ENCODE measurements at places on chromosomes 13 and 19.
A peak's percentile ranks its signal among the peaks of the same experiment; 100 is the strongest.

- no peak for DNase-seq
These were observed 48.6 kb upstream of the ARHGEF7 start for GRCh38 chr13:111066544-111066943.

GRCh38 chr13:49533591-49534269, 38.0 kb downstream of the PHF11 start:
- DNase-seq: no peak

DNA sequence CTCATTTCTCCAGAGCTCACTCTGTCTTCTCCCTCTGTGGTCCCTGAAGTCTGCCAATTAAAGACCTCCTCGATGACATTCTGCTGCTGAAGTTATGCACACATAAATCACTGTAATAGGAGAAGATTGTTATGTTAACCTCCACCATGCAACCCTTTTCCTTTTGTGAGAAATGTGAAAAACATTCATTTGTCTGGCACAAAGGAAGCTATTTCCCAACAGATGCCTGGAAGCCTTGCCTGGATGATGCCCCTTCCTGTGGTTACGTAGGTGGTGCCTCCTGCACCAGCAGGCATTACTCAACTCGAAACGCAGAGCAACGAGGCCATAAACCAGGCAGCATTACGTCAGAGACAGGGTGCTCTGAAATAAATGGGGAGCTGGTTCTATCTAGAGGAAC, 327.4 kb upstream of the ZNF507 start:
- DNase-seq: no peak

DNA sequence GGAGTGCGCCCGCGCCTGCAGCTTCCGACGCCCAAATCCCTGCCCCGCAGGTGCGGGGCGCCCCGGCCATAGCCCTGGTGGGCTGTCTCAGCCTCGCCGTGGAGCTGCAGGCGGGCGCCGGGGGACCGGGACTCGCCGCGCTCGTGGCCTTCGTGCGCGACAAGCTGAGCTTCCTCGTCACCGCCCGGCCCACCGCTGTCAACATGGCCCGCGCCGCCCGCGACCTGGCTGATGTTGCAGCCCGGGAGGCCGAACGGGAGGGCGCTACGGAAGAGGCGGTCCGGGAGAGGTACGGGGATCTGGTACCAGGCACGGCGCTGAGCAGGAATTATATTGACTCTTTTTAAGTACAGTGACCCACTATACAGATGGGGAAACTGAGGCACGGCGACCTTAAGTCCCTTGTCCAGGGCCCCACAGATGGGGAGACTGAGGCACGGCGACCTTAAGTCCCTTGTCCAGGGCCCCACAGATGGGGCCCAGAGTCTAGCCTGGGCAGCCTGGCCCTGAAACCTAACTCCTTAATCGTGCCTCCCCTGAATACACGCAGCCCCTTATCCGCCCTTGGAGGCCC, 586 bp downstream of the MRI1 start:
- no peak for DNase-seq

GRCh38 chr19:13981467-13981866, 24.7 kb downstream of the RFX1 start:
- no peak for DNase-seq

- no peak for DNase-seq
These were observed at the start of gene KCTD15 for GRCh38 chr19:33796164-33796875. KCTD15 (plus strand) TSS chr19:33796870; CDS start chr19:33800455, 3,585 bp downstream.

DNA sequence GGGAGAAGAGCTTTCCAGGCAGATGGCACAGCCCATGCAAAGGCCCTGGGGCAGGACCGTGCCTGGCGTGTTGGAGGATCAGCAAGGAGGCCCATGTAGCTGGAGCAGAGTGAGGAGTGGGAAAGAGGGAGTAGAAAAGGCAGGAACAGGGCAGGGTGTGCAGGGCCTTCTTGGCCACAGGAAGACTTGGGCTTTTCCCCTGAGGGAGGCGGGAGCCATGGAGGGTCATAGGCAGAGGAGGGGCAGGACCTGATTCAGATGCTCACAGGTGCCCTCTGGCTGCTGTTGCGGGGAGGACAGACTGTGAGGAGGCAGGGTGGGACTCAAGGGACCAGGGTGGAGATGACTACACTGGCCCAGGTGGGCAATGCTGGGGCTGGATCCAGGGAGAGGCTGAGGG, 13.8 kb upstream of the PTPRS start:
- no peak for DNase-seq

DNA sequence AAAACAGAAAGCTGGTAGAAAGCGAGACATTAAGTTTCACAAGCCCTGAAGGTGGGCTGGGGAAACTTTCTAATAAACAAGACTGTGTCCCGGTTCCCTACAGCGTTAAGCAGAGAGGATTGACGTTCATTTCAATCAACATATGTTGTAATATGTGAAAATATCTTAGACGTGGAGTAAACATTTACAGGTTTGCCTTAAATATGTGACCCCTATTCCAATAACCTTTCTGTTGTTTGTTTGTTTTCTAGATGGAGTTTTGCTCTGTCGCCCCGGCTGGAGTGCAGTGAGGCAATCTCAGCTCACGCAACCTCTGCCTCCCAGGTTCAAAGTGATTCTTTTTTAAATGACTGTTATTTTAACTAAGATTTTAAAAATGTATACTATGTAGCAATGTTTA, 526.2 kb downstream of the SUCLA2 start:
- no peak for DNase-seq

GRCh38 chr19:23283925-23284324, 33.7 kb upstream of the ZNF724 start:
- peak; percentile 42 for DNase-seq

- no peak for DNase-seq
These were observed 2.4 kb upstream of the LYL1 start for GRCh38 chr19:13104848-13105711.

GRCh38 chr13:35724446-35724845, 248.0 kb upstream of the MAB21L1 start:
- DNase-seq: no peak

DNA sequence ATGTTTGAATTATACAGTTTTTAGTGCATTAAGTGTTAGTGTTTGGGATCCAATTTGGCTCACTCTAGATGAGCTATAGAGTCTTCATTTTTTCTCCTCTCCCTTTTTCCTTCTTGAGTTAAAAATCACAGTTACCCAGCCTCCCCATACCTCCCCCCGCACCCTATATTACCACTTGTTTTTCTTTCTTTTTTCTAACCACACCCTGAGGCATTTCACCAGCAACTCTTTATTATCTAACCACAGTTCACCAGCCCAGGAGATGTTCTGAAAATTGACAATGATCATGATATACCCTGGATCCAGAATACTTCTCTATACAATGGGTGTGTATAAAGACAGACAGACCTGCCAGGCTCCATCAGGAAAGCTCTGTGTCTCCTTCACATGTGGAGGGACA, 86.5 kb upstream of the UBL3 start:
- no peak for DNase-seq

- no peak for DNase-seq
These were observed 700.0 kb downstream of the SLITRK6 start for GRCh38 chr13:85099245-85099644.

GRCh38 chr13:73421310-73421912, 362.6 kb downstream of the KLF5 start:
- DNase-seq: no peak

- no peak for DNase-seq
These were observed 470.8 kb downstream of the FGF9 start for GRCh38 chr13:22141716-22142115.
